ENCODE measurements at places on chromosomes 12 and 14.

- no peak for DNase-seq
Measured at GRCh38 chr12:116045150-116045549, 232.3 kb downstream of the MED13L start.

DNA sequence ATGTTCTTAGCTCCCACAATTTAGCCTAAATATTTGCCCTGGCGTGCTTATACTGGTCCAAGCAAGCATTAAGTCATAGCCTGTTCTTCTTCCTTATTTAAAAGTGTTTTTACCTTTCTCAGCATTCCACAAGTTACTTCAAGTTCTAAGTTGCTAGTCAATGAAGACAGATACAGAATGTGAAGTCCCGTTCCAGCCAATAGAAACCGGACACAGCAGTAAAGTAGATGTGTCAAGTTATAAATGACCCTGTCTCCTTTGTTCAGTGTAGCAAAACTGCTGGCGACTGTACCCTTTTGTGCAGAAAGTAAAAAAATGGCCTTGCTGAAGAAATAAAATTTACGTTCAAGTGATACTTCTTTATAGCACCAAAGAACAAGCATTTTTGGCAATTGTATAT lies 3.9 kb downstream of the SNAPC1 start:
- no peak for DNase-seq

DNA sequence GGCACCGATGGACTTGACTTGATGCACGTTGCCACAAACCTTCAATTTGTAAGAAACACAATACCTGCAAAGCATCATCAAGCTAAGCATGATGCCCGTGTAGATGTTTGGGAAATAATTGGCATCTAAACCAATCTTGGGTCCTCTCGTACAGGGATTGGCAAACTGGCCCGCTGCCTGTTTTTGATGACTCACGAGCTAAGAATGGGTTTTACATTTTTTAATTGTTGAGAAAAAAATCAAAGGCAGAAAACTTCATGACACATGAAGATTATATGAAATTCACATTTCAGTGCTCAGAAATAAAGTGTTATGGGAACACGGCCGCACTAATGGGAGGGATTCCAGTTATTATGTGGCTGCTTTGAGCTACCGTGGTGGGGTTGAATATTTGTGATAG lies 10.9 kb downstream of the MTA1 start:
- DNase-seq, result no peak

GRCh38 chr12:108641446-108642268 lies 8.0 kb upstream of the SELPLG start:
- DNase-seq, result no peak

DNA sequence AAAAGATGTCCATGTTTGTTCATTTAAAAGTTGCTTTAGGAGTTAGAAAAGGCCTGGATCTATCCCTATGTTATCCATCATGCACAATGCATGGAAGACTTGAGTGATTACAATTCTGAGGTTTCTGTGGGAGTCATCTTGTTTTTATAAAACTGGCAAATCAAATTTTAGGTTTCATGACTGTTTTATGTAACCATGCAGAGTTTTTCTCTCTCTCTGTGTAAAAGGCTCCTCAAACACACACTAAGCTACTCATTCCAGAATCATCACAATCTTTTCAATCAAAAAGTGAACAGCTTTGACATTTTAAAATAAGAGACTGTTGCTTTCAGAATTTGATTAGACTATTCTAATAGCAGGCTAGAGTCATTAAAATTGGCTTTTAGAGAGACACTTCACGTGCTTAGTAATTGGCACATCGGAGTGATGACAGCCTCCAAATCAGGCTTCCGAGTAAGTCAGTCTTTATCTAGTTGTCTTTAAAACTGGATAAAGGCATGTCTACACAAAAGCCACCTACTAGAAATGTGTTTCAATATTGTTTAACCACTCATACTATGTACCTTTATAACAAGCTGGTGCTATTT lies 31.9 kb downstream of the PRICKLE1 start:
- no peak for DNase-seq

GRCh38 chr12:89319122-89319521 lies 33.2 kb downstream of the DUSP6 start:
- DNase-seq, result no peak

GRCh38 chr12:51391283-51392123 lies at the start of gene GALNT6:
Gene GALNT6 (minus strand): TSS chr12:51391406. CDS start chr12:51379781, 11,625 bp downstream.
- DNase-seq, result peak; percentile 79

DNA sequence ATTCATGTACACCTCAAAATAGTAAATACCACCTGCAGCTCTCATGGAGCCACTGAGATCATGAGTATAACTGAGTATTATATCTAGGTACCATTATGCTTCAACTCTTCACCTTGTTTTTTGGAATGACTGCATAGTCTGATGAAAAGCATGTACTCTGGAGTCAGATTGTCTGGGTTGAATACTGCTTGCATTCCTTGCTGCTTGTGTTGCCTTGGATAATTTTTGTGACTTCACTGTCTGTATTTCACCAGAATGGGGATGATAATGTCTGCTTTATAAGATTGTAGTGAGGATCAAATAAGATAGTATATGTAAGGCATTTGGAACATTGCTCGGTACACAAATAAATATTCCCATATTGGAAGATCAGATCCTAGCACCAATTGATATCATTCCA lies 54.2 kb downstream of the SUSD6 start:
- no peak for DNase-seq

- no peak for DNase-seq
Measured at GRCh38 chr12:128853600-128854197, 421 bp downstream of the GLT1D1 start.

GRCh38 chr14:88834883-88835431 lies 10.5 kb downstream of the TTC8 start:
- DNase-seq, result no peak

- DNase-seq, result no peak
Measured at GRCh38 chr12:10227648-10228047, 15.0 kb downstream of the GABARAPL1 start.

DNA sequence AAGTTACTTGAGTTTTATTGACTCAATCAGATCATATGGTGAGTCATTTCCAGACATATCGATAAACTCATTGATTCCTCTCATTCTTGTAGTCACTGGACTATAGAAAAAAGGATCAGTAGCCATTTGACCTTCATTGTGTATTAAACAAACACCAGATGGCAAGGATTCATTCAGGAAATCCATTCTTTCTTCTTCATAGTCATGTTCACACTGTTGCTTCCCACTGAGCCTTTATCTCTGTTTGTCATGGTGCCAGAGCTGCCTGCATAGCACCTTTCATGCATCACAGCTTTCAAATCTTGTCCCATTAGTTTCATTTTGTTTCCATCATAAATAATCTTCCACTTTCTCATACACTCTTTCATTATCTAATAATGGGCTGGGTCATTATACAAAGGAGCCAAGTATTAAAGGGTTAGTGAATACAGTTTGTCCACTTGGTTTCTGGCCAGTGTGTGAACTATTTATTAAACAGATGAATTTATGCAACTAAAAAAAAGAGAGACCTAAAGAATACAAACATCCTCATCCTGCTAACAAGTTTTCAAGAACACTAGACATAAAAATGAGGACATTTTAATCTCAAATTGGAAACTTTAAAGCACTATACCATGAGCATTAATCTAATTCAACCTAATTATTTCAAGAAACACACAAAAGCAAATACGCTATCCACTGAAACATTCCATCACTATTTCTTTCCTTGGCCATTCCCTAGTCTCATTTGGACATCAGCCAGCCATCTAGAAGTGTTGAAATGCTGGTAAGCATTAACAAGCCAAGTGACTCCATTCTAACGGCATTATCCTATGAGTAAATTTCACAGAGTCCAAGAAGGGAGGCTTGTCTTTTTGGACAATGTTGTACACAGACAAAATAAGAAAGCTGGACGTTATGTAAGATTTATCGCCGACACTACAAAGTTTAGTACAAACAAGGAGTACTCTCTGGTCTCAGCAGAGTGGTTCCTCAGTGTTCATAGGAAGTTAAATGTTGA lies 476.5 kb downstream of the FOXG1 start:
- DNase-seq, result no peak

DNA sequence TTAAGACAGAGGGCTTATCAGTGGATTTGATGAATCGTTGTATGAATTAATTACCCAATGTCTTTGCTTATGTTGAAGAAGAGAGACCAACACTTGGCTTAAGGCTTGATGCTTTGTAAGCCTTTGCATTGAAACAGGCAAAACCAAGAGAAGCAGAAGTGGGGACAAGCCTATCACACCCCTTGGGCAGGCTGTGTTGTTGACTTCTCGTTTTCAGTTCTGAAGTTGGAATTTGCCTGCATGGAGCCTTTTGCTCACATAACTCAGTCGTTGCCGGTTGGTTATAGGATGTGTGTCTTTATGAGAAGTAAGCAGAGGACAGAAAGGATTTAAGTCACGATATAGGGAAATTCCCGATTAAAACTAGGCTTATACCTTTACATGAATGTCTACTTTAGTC lies 94.7 kb downstream of the CCDC92 start:
- no peak for DNase-seq

DNA sequence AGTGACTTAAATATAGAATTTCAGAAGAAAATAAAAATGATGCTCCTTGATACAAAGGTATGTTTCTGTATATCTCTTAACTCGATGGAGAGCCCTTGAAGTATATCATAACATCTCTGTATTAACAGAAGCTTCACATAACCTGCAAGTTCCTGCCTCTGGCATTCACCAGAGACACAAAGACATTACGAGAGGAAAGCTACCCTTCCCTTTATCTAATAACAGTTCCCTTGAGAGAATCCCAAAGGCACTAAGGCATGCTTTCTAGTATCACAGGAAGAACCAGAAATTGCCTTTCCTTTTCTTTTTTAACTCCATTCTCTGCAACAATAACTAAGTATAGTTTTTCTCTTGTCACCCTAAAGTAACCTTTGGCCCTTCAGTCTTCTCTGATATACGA lies 164.5 kb downstream of the MGAT4C start:
- DNase-seq, result no peak

DNA sequence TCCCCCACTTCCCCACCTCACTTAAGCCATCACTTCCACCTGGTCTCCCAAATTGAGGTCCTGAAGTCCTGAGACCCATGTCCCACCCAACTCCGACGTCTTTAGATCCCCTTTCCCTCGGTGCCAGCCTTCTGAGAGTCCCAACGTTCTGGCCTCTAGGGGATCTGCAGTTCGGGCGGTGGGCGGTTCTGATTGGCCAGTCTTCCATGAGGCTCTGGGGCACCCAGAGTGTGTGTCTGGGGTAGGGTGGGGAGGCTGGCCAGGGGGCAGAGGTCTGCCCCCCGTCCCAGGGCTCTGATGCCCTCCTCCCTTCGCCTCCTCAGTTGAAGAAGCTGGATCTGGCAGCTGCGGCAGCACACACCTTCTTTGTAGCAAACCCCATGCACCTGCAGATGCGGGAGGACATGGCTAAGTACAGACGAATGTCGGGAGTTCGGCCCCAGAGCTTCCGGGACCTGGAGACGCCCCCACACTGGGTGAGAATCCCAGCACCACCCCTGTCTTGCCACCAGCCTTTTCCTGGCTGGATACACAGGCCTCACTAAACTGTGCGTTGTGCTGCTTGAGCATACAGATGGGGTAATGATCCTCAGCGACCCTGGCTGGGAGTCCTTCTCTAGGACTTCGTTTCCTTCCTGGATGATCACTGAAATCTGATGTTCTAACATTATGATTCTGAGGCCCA lies 1.5 kb downstream of the P3H3 start:
- DNase-seq, result no peak

DNA sequence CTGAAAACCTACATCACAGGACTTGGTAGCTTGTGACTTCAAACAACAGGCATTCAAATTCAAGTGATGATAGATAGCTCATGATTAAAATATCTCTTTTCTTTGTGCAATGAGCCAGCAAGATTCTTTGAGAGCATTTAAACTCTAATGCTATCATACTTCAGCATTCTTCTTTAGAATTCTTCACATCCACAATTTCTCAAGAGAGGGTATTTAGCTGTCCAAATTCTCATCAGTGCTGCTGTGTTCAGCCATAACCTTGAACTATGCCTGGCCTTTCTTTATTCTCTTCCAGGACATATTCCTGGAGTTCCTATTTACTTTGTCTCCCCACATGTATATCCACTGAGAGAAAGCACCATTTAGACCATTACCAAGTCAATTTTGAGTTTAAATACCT lies 321.1 kb downstream of the EGLN3 start:
- DNase-seq, result no peak

DNA sequence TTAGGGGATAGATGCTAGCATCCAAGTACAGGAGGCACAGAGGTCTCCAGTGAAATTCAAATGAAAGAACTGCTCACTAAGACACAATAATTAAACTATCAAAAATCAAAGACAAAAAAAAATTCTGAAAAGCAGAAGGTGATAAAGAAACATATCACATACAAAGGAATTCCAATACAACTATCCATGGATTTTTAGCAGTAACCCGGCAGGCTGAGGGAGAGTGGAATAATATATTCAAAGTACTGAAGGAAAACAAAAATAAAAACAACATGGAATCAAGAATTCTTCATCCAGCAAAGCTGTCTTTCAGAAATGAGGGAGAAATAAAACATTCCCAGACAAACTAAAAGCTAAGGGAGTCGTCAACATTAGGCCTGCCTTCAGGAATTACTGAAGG lies 31.9 kb downstream of the A2M start:
- no peak for DNase-seq

GRCh38 chr12:41101806-41102205 lies 86.3 kb upstream of the PDZRN4 start:
- DNase-seq, result no peak

DNA sequence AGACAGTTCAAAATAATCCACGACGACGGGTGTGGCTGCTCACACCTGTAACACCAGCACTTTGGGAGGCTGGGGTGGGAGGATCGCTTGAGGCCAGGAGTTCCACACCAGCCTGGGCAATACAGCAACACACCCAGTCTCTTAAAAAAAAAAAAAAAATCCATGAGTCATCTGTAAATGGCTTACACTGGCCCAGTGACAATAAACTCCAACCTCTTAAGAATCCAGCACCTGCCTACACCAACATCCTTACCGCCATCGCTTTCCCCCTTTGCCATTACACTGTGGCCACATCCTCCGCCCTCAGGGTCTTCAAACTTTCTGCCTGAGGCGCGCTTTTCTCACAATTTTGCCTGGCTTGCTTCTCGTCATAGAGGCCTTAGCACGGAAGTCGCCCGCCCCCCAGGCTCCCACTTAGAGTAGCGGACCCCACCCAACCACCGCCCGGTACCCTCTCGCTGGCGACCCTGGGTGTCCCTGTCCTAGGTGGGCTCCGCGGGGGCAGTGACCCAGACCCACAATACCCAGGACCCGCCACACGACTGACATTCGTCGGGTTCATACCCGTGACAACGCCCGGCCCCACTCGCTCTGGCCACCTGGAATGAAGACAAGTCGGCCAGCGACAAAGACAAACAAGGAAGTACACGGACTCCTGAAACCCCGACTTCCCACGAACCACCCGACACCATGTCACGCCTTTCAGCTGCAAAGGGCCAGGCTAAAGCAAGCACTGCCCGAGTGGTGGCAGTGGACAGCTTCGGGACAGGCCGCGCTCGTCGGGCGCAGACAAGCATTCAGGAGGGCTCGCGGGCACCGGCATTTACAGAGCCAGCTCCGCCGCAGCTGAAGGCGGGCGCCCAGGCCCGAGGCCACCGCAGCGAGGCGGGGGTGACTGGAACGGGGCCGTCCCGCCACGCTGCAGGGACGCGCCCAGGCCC lies 636 bp downstream of the GOLGA3 start:
- DNase-seq, result no peak

Data from CD4-positive, alpha-beta T cell treated with Interleukin-17A for 1 hour (primary cell).